NCI-H1436 (cell line): ENCODE measurements at places on chromosomes 6 and 20.

GRCh38 chr6:35161266-35161665, 20.1 kb upstream of the TCP11 start:
- DNase-seq = no peak

DNA sequence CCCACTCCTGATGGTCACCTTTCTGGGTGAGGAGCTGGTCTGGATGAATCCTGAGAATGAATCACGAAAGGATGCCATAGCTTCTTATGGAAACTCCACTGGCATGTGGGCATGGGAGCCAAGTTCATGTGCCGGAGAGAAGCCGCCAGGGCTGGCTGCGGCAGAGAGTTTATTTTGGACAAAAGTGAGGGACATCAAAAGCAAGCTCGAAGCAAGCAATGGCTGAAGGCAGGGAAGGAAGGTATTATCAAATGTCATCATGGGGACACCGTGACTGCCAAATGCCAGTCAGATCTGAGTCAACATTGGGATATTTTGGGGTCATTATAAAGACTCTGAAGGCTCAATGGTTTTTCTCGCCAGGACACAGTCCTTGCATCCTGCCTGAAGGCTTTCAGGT, 249.1 kb downstream of the QKI start:
- DNase-seq = no peak

GRCh38 chr6:30565772-30566171, 5.5 kb upstream of the ABCF1 start:
- DNase-seq = no peak

DNA sequence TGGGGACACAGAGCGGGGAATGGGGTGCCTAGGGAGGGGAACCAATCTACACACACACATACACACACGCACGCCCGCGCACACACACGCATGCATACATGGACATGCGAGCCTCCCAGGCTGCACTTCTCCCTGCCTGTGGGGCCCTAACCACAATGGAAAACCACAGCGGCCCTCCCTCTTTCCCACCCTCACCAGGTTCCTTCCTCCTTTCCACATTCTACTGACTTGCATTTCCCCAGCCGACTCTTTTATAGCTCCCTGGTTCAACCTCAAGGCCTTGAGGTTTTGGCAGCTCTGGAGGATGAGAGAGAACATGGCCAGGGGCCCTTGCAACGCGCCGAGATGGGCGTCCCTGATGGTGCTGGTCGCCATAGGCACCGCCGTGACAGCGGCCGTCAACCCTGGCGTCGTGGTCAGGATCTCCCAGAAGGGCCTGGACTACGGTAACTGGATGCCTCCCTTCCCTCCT, at the start of gene BPI:
BPI (plus strand) TSS at position 249 of the 472 bp plus-strand sequence; CDS start at position 317, 68 bp downstream.
- no peak for DNase-seq

DNA sequence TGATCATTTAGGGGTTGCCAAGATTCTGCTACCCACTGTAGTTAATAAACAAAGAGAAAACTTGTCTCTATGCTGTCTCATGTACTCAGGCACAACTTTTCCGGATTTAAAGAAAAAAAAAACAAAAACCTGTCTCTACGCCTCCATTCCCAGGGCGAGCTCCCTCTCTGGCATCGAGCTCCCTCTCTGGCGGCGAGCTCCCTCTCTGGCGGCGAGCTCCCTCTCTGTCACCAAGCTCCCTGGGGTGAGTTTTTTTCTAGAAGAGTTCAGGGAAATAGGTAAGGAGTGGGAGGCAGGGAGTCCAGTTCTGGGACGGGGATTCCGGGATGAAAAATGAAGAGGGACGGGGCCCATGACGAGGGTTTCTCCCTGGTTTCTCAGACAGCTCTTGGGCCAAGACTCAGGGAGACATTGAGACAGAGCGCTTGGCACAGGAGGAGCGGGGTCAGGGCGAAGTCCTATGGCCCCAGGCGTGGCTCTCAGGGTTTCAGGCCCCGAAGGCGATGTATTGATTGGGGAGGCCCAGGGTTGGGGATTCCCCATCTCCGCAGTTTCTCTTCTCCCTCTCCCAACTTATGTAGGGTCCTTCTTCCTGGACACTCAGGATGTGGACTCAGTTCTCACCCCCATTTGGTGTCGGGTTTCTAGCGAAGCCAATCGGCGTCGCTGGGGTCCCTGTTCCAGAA, 16.5 kb upstream of the HLA-A start:
- DNase-seq = no peak

DNA sequence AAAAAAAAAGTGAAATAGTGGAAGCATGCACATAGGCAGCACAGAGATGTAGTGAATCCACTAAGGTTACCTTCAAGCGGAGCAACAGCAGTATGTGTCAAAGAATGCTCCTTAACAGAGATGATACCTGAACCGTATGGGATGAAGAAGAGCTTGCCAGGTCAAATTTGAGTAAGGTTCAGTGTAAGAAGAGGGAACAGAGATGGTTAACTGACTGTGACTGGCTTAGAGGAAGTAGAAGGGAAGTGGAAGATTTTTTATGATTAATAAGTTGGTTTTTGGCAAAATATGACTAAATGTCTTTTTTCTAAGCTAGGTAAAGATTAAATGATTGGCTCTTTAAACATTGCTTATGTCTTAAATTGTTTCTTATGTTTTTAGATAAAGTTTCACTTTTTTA, 52.6 kb upstream of the C20orf144 start:
- DNase-seq = no peak

GRCh38 chr6:64680446-64680845, 1026.6 kb downstream of the EYS start:
- DNase-seq = no peak

DNA sequence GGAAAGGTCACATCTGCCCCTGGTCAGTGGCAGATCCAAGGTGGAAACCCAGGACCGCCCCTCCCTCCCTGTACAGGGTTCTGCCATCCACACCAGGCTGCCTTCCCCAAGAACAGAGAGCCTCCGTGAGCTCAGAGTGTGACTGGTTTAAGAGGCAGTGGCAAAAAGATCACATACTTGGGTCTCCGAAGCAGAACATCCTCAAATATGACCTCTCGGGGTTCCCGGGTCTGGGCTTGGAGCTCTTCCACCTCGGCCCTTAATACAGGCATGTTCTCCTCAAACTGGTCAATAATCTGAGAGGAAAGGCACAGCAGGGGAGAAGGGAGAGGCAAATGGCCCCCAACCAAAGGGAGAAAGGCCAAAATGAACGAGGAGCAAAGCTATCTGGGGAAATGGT, 14.8 kb downstream of the C20orf96 start:
- no peak for DNase-seq

DNA sequence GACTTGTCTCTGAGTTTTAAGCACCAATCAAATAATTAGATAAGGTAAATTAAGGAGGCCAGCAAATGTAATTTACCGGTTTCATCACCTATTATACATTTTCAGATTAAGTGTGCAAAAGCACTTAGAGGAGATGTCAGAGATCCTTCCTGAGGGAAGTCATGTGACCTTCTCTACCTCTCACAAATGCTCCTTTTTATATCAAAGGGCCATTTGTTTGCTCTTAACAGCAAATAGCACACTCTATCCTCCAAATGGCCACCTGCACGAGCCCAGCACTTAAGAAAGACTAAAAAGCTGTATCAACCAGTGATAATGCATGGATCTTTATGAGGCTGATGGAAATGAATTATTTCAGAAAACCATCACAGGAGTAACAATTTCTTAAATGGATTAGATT, 149.4 kb downstream of the ELOVL4 start:
- DNase-seq = peak; percentile 79

GRCh38 chr6:136945072-136945471, 23.0 kb downstream of the SLC35D3 start:
- no peak for DNase-seq

- no peak for DNase-seq
Measured at GRCh38 chr6:35140639-35141006, 516 bp downstream of the TCP11 start.

GRCh38 chr6:76814496-76815458, 648.5 kb downstream of the HTR1B start:
- DNase-seq = no peak
